ENCODE measurements at places on chromosomes 7 and 10.
A peak's percentile ranks its signal among the peaks of the same experiment; 100 is the strongest.

DNA sequence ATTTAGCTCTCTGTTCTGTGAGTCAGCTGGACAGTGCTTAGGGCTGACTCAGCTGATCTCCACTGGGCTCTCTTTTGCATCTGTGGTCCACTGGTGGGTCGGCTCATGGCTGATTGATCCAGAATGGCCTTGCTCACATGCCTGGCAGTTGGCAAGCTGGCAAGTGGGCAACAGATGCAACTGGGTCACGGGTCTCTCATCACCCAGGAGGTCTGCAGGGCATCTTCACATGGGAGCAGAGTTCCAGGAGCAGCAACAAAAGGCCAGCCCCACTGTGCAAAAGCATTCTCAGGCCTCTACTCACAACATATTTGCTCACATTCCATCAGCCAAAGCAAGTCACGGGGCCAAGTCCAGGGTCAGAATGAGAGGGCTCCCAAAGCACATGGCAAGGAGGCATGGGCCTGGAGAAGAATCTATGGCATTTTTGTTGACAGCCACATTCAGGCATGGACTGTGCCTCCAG, 98.8 kb downstream of the OAT start:
- DNase-seq: peak; percentile 5

GRCh38 chr10:86785968-86786367, 29.5 kb downstream of the BMPR1A start:
- DNase-seq: no peak

- no peak for DNase-seq
Measured at GRCh38 chr7:158143196-158144120, 444.2 kb downstream of the PTPRN2 start.

- peak; percentile 51 for DNase-seq
Measured at GRCh38 chr10:29600067-29600466, 34.7 kb downstream of the SVIL start.

DNA sequence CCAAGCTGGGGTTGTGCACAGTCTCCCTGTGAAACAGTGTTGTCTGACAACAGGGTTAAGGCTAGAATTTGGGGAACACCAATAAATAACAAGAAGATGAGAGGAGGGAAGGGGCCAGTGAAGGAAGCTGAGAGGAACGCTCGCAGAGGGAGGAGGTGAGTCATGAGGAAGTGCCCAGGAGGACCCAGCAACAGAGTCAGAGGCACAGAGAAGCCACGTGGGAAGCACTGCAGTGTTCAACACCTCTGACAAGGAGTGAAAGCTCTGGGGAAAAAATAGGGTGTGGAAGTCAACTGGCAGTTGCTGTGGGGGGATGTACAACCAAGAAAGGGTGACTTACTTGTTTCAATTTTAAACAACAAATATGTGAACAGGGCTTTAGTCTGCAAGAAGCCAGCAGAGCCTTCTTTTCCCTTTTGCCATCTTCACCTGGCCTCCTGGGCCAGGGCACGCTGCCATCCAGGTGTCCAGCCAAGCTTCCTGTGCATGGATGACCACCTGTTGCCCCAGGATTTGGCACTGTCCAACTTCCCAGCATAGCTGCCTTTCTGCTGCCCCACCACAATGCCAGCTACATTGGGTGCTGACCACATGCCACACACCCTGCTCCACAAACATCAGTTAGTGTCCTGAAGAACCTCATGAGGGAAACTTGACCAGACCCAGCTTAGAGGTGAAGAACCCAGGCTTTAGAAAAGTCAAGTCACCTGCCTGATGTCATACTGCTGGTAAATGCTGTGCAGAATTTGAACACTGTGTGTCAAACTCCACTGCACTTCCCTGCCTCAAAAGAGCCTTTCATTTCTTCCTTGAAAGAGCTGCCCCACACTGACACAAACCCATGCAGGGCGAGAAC, 69.6 kb downstream of the ATXN7L1 start:
- peak; percentile 59 for DNase-seq

GRCh38 chr7:51135576-51135975, 181.0 kb downstream of the COBL start:
- no peak for DNase-seq

DNA sequence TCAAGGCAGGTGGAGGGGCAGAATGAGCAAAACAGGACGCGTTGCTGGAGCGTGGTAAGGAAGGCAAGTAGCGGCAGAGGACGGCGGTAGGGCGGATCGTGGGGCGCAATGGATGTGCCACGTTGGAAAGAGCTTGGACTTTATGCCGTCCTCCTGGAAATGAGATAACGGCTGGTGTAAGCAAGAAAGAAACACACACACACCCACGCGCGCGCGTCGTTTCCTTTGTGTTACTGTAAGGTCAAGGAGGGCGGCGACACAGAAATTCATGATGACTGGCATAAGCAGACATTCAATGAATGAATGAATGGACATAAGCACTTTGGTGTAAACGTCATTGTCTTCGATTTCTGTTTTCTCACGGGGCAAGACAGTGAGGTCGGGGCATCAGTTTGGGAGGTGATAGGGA, 683 bp upstream of the ENTPD7 start:
- DNase-seq: peak; percentile 8

GRCh38 chr10:86655596-86655995, 1.2 kb downstream of the OPN4 start:
- no peak for DNase-seq

All from fibroblast of upper back skin (primary cell).